ENCODE measurements at places on chromosomes 4 and X. TPM values are rescaled to one million over a fixed set of nuclear protein-coding genes. Genes with fewer than 3 reads are reported as not detected.

GRIA2 gene
- total RNA-seq, result not detected

MSN gene
- 657 TPM for total RNA-seq

FATE1 gene
- not detected for total RNA-seq

GUCY1B1 gene
- 0.07 TPM for total RNA-seq

SEC24D gene
- total RNA-seq, result 71.5 TPM

NKAP gene
- 10.6 TPM for total RNA-seq

TEX13D gene
- total RNA-seq, result not detected

VCX3B gene
- total RNA-seq, result not detected

HAND2 gene
- not detected for total RNA-seq

FGF13 gene
- total RNA-seq, result not detected

POU3F4 gene
- not detected for total RNA-seq

SYTL5 gene
- total RNA-seq, result not detected

H2AZ1 gene
- 415 TPM for total RNA-seq

LINC00632 gene
- 6.7 TPM for total RNA-seq

ANOS1 gene
- total RNA-seq, result not detected

TEC gene
- 1.1 TPM for total RNA-seq

BEX5 gene
- 1.4 TPM for total RNA-seq

MAP7D2 gene
- 0.12 TPM for total RNA-seq

HPGD gene
- total RNA-seq, result 13.8 TPM

GPR143 gene
- total RNA-seq, result not detected

All from T-helper 1 cell treated with Interleukin-12 subunit alpha and Interleukin-12 subunit beta and Interleukin-4 antibody, amounts not matched to agents 30 ng/mL and 1 ng/mL, for 36 hours (primary cell).